ENCODE measurements at places on chromosomes 16 and 17.
A peak's percentile ranks its signal among the peaks of the same experiment; 100 is the strongest.

DNA sequence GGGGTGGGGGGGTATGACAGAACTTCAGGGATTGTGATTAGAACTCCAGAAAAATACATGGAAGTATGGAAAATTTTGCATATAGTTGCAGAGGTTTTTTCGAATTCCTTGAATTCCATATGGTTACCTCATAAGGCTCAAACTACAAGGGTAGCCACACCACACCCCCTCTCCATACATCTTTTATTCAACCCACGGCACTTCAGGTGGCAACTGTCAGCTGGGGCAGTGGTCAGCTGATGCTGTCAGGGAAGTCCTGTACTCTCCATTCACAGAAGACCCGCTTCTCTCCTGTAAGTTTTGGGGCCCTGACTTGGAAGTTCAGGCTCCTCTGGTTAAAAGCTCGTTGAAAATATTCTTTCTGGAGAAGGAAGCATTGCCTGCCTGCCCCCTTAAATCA is 57.5 kb upstream of the CLEC19A start:
- no peak for DNase-seq

DNA sequence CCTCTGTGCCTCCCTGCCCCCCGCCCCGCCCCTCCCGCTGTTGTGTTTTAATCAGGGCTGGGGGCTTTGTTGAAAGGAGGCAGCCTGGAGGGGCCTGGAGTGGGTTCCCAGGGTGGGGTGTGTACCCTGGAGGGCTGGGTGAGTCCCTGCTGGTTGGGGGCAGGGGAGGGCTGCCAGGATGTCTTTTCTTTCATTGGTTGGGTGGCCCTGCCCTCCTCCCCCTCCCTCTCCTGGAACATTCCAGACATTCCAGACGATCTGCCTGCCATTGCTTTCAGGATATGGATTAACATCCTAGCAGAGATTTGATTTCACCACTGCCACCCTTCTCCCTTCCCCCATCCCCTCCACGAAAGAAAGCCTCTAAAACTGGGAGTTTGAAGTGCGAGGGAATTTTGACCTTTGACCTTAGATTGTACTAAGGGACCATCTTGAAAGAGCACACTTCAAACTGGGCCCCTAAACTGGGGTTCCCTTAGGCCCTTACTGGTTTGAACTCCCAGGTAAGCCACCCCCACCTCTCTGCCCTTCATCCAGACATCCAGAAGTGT is 25.3 kb downstream of the IGF2BP1 start:
- DNase-seq: peak; percentile 96

- DNase-seq: no peak
Measured at GRCh38 chr17:40418428-40418706, 671 bp upstream of the TOP2A start.

- no peak for DNase-seq
Measured at GRCh38 chr17:67178555-67178954, 66.4 kb downstream of the HELZ start.

DNA sequence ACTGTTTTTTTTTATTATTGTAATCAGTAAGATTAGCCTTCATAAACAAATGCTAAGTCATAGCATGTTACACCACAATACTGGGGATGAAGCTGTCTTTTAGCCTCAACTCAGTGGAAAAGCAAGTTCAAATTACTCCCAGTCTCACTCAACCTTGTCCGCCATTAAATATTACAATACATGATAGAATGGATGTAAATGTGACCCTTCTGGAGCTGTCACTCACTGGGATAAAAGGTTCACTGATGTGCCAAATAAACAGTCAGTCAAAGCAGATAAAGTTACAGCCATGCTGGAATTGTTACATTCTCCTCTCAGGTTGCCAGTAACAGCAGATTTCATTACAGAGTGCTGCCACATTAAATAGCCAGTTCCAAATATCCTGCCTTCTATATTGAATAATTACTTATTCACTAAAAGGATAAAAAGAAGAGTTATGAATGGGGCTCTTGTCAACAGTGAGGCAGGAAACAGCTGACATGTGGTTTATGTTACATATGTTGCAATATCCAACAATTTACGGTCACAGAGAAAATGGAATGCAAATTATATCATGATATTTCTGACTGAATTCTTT is 53.4 kb downstream of the BRIP1 start:
- DNase-seq: no peak

DNA sequence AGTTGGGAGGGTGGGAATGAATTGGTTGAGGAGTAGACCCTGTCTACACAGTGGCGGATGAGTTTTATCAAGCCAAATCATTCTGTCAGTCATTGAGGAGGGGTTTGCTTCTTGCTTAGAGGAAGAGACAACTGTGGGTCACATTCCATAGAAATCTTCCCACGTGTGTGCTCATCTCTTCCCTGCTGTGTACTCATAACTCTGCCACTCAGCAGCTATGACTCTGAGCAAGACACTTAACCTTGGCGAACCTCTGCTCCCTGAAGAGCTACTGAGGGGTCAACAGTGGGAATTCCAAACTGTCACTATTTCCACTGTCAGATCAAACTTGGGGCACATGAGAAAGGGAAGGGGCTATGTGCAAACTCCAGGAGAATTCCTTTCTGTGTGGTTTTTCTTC is 72.6 kb upstream of the COX10 start:
- no peak for DNase-seq

DNA sequence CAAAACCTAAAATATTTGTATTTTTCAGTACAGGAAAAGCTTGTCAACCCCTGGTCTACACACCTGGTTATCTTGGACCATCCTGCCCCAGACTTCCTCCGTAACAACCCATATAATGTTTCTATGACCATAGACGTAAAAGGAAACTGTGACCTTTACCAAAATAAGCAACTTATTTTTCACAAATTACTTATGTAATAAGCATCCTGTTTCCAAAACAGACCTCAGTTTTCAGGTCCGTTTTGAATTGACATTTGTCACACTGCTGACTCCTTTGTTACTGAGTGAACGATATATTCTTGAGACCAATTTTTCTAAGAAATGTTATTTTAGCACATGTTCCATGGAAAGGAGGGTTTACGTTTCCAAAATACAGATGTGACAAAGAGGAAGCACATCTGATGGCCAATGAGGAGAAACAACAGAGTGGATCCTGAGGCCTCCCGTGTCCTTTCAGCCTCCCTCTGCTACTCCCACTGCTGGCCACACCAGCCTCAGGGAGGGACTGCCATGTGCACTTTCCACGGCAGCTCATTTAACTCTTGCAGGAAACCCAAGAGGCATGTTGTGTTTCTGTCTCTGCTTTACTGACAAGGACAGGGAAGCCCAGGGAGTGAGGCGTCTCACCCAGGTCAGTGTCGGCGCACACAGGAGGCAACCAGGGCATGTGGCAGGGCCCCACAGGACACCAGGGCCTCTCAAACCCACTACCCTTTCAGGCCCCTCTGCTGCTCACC is 20.1 kb upstream of the ALDH3A1 start:
- no peak for DNase-seq

- no peak for DNase-seq
Measured at GRCh38 chr16:55204069-55204468, 119.9 kb upstream of the IRX6 start.

DNA sequence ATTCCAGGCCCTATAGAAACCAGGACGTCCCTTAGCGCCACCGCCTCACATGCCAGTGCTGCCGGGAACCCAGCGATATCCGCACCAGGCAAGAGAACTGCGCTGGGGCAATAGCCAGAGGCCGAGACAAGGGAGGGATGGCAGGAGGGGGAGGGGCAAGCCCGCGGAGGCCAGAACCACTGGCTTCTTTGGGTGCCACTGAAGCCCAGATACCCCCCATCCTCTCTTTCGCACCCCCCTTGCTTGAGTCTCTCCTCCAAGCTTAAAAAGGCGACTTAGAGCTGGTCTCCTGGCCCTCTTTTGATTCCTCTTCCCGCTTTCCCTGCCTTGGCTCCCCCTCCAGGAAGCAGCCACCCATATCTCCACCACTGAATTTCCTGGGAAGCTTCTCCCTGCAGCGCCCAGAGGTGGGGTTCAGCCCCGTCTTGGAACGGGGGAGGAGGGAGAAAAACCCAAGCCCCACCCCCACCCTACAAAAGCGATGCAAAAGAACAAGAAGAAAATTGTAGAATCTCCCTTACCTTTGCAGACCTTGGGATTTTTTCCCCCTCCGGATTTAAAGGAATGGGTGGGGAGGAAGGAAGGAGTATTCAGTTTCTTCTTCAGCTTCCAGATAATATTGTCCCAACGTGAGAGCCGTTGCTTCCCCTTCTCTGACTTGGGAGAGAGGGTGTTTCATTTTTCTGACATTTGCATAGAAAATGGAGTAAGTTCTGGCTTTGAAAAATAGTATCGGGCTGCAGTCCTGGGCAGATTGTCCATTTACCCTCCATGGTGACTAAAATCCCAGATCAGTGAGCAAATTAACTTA is 622 bp downstream of the HOXB6 start:
- no peak for DNase-seq

DNA sequence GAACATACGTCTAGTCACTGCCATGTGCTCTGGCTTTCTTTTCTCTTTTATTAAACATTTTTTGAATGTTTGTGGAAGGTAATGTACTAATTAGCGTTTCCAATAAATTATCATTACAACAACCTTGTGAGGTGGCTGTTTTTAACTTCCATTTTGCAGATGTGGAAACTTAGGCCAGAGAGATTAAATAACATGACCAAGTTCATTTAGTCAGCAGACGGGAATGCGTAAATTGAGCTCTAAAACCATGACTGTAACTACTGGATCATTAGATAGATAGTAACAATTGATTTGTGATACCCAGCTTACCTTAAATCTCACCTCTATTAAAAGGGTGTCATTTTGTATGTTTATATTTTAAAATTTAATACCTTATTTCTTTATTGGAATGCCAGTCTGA is 49.4 kb downstream of the RABEP1 start:
- DNase-seq: no peak

- no peak for DNase-seq
Measured at GRCh38 chr17:19448341-19449268, 37.6 kb downstream of the RNF112 start.

DNA sequence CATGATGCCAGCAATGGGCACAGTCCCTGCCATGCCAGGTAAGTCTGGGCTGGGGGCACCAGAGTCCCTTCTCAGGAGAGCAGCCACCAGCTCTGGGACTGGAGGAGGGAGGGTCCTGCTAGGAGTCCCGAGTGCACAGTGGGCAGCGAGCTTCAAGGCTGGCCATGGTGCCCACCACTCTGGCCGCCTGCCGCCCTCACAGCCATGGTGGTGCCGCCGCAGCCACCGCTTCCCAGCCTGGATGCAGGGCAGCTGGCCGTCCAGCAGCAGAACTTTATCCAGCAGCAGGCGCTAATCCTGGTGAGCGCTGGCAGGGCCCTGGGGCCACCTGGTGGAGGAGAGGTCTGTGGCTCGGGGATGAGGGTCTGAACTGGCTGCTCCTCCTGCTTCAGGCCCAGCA is 17.9 kb upstream of the SMIM5 start:
- DNase-seq: no peak

DNA sequence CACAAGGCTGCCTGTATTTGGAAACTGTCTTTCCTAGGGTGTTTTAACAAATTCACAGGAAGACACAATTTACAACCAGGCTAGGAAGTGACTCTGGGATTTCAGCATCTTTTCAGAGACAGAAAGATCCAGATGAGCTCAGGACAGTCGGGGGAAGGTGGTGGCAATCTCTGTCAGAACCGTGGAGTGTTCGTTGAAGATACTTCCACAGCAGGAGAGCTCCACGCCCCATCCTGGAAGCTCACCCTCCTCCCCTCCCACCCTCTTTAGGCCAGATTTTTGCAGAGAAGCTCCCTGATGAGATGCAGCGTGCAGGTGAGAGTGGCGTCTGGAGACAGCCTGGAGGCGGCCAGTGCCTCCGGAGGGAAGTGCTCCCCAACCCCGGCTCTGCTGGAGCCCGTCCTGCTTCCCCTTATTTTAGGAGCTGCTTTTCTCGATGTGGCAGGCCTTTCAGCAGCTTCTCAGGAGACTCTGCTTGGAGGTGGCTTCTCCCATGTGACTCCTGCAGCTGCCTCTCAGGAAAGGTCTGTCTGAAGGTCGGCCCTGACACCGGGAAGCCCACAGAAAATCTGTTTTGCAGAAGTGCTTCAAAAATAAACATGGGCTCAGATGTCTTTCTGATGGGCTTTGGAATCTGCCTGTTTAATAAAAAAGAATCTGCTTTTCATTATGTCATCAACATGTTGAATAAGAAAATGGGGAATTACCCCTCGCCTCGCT is 186.4 kb upstream of the CHMP6 start:
- DNase-seq: no peak

- DNase-seq: no peak
Measured at GRCh38 chr17:53390575-53390974, 432.2 kb upstream of the KIF2B start.
